DMS153 (cell line): ENCODE measurements at places on chromosomes 16 and 17.

- peak; percentile 60 for DNase-seq
These were observed 45.5 kb downstream of the CYTH1 start for GRCh38 chr17:78736526-78737079.

DNA sequence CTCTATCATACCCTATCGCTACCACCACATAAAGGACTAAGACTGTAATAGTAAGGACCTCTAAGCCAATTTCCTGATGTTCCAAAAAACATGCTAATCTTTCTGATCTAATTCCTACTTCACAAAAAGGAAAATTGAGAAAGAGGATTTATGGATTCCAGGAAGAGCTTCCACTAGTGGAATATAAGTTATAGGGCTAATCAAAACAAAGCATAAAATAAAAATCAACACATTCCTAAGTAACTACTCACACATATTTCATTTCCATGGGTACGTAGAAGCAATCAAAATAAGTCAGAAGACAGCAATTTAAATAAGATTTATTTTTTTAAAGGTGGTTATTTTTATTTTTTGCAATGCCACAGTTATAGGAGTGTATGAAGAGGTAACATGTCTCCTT is 12.4 kb downstream of the CCDC43 start:
- DNase-seq: no peak

- no peak for DNase-seq
These were observed 238.3 kb downstream of the SEC14L1 start for GRCh38 chr17:77379065-77379428.

DNA sequence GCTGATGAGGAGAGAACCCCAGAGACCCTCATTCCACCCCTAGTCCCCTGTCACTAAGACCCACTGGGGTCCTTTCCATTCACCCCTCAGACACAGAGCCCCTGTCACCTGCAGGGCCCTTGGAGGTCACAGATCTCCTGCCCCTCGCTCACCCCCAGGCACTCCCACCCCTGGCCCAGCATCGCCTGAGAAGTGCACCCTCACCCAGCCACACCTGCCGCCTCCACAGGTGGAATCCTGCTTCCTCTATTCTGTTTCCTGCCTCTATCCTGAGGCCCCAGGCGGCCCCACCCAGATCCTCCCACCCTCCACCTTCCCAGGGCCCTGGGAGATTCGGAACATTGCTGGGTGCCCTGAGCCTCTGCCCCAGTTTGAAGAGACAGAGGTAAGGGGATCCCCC is 13.8 kb upstream of the KRT17 start:
- DNase-seq: no peak

GRCh38 chr17:14352136-14352535 is 51.3 kb downstream of the HS3ST3B1 start:
- no peak for DNase-seq

DNA sequence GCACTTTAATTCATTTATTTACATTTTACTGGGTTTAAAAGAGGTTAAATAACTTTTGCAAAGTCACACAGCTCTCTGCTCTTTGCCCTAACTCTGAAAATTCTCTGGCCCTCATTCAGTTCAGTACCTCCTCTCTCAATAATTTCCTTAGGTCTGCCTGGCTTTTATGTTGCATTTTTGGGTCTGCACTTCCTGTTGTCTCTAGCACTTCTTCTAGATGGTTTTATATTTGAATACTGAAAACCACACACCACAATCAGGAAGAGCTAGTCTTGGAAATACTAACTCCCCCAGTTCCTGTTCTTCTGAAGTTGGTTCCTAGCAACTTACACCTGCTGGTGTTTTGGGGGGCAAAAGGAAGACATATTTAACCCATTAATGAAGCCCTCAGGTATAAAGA is 577.9 kb downstream of the HS3ST4 start:
- DNase-seq: no peak

- no peak for DNase-seq
These were observed 218.5 kb upstream of the GSE1 start for GRCh38 chr16:85394456-85395206.

DNA sequence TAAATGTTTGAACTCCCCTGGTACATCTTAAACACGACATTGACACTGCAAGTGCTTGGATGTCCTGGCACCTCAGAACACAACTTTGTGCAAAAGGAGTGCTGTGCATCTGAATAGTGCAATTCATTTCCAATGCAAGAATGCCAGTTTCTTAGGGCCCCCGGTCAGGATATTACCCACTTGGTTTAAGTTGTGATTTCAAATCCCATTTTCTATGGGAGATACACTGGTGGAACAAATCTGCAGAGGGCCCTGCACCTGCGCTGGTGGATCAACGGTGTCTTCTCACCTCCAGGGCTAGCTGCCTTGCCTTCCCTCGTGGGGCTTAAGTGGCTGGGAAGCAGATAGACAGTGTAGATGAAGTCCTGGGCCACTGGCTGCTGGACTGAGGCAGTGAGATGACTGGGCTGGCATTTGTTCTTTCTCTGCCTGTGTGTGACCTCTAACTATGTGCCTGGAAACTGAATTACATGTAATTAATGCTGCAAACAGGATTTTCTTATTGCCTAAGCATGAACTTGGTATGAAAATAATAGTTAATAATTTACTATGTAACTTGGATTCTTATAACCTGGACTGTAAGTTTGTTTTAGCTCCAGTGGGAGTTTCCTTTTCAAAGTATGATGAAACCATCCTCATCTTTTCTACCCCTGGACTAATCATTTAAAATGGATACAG is 20.9 kb downstream of the HAPSTR1 start:
- DNase-seq: no peak

- no peak for DNase-seq
These were observed 35.5 kb downstream of the DNAH17 start for GRCh38 chr17:78541488-78542206.

DNA sequence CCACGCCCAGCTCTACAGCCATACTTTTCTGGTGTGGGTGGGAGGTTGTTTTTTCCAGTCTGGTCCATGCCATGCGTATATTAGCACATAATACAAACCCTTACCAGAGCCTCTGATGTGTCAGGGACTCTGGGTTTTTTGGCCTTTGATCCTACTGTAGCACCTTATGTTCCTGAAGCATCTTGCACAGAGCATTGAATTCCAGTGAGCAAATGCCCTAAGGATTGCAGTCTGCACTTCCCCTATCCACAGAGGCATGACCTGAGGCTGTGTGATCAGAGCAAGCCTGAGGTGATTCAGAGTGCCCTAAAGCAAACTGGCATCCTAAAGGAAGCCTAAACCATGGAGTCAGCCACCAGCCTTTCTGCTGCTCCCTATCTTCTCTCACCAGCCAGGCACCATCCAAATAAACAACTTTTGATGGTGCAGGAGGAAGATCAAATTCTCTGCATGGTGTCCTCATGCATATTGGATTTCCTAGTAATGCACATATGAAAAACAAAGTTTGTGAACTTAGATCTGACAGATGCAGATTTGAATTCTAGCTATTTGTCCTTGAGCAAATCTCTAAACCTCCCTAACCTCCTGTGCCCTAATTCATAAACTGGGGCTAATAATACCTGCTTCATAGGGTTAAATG is 41.2 kb upstream of the HAS3 start:
- DNase-seq: no peak

- DNase-seq: no peak
These were observed 29.4 kb upstream of the DDX52 start for GRCh38 chr17:37672548-37673078.
